ENCODE measurements at places on chromosomes 7 and 10.

DNA sequence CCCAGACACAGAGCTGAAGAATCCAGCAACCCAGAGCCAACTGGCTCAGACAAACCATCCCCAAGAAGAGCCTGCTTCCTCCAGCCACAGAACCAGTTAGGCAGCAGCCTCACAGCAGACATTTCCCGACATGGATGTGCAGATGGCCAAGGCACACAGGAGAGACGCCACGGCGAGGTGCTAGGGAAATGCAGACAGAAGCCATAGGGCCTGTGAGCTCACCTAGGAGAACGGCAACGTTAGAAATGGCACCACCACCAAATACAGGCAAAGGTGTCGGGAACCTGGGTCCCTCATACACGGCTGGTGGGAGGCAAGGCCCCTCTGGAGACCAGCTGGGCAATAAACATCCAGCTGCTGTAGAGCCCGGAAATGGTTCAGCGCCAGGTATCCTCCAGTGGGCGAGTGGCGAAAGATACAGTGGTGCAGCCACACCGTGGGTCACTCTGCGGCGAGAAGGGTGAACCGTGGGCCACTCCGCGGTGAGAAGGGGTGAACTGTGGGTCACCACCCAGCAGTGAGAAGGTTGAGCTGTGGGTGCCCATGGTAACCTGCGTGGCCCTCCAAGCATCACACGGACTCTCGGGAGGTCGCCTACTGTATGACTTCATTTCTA is 31.2 kb downstream of the JAKMIP3 start:
- no peak for DNase-seq

- DNase-seq, result no peak
Observed at GRCh38 chr10:23742807-23743206, 303.9 kb downstream of the OTUD1 start.

- DNase-seq, result no peak
Observed at GRCh38 chr7:30831936-30832335, 60.7 kb downstream of the MINDY4 start.

DNA sequence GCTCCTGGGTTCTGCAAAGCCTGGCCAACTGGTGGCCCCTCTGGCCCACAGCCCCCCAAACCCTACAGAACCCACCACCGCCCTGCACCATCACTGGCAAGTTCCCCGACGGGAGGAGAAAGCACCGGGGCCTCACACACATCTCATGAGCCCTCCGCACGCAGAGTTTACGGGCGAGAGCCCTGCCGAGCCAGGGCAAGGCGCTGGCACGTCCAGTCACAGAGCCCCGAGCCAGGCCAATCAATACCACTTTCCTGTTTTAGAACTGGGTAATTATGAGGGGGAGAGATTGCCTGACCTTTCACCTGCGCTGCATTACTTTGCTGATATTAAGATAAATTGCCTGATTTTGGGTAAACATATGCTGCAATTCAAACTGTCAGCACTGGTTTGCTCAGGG is 113.3 kb downstream of the EBF3 start:
- DNase-seq, result no peak

DNA sequence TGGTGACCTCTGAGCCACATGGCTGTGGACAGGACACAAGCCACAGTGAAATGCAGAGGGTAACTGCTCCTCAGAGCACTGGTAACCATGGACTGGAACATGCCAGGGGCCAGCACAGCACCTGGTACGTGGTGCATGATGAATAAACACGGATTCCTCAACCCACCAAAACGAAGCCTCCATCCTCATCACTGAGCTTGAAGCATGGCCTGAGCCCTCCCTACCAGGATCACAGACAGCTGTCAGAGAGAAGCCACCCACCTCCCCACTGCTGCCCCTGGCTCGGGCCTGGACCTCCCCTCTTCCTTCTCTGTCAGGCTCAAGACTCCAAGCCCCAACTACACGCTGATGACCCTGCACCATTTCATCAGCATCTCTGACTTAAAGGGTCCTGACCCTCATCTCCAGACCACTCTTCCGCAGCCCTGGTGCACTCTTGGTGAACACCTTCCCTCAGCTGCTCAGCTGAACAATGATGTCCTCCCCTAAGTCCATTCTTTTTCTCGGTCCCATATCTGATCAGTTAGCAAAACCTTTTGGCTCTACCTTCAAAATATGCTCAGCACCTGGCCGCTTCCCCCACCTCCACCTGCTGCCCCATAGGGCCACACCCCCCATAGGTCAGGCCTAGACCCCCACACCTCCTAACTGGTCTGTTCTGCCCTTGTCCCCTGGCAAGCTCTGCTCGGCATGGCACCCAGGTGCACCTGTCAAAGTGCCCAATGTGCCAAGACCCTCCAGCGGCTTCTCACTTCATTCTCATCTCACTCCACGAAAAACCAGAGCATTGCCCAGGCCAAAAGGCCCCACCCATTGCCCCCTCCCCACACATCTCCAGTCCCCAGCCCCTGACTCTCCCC is 141.1 kb downstream of the MAPK8 start:
- no peak for DNase-seq

GRCh38 chr10:127945948-127946711 is 39.2 kb downstream of the PTPRE start:
- DNase-seq, result no peak
